ENCODE measurements at places on chromosomes 7 and 10.

DNA sequence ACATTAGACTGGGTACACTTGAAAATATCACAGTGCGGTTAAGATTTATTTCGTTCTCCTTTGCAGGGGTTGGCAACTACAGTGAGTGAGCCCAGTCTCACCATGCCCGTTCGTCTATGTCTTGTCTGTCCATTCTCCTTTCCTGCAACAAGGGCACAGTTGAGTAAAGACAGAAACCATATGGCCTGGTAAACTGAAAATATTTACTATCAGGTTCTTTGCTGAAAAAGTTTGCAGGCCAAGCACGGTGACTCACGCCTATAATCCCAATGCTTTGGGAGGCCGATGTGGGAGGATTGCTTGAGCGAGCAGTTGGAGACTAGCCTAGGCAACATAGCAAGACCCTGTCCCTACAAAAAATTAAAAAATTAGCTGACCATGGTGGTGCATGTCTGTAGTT, 11.4 kb upstream of the KCTD7 start:
- DNase-seq, result no peak

GRCh38 chr10:82089327-82089726, 214.3 kb downstream of the NRG3 start:
- DNase-seq, result no peak

DNA sequence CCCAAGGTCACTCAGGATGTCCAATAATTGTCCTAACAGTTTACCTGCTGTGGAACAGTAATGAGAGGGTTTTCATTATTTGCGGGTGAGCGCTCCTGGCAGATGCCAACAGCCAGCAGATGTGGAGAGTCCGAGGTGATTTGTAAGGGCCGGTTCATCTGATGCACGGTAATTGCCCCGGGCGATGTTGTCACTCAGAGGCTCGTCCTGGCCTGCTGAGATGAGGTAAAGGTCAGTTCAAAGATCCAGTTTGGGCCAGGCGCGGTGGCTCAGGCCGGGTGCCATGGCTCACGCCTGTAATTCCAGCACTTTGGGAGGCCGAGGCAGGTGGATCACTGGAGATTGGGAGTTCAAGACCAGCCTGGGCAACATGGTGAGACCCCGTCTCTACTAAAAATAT, 16.9 kb downstream of the LHPP start:
- no peak for DNase-seq

- DNase-seq, result no peak
Measured at GRCh38 chr7:34165927-34166550, 260.7 kb downstream of the BMPER start.

GRCh38 chr7:2566890-2567678, 8.3 kb downstream of the IQCE start:
- DNase-seq, result no peak

DNA sequence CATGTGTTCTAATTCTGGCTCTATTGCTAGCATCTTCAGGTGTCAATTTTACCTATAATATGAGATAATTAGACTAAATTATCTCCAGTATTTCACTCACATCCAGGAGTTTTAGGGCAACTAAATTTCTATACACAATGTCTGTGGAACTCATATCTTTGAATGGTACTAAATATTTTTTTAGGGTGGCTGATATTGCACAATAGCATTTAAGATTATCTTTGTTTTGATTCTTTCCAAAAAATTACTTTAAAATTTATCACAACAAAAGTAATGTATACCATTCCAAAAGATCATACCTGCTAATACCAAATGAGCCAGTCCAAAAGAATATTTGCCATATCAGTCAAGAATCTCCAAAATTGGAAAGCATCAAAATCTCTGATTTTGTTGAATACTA, 285.5 kb downstream of the SEMA3D start:
- DNase-seq, result no peak

- DNase-seq, result no peak
Measured at GRCh38 chr10:86365346-86366032, 1.1 kb downstream of the GRID1 start.

- DNase-seq, result no peak
Measured at GRCh38 chr10:64813391-64813790, 1292.2 kb downstream of the REEP3 start.

DNA sequence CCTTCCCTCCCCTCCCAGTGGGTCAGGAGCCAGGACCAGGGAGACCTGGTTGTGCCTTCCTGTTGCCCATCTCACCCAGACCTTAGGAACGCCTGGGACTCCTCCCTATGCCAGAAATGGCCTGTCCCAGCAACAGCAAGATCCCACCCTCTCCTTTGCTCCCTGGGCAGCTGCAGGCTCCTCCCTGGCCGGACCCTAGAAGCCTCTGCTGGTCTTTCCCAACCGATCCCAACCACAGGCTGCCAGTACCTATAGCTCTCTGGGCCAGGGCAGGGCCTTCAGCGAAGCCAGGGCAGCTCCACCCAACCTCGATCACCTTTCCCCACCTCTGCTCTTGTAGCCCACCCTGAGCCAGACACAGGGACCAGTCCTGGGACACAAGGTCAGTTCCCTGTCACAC, 21.9 kb downstream of the LDB3 start:
- no peak for DNase-seq

GRCh38 chr10:100401631-100402328, 54.7 kb downstream of the SCD start:
- DNase-seq, result no peak

- DNase-seq, result no peak
Measured at GRCh38 chr10:132590094-132590751, 52.6 kb downstream of the INPP5A start.

GRCh38 chr10:46229144-46229563, 57.6 kb upstream of the ANTXRL start:
- DNase-seq, result no peak

- DNase-seq, result no peak
Measured at GRCh38 chr10:22740180-22740579, 25.8 kb upstream of the PIP4K2A start.

DNA sequence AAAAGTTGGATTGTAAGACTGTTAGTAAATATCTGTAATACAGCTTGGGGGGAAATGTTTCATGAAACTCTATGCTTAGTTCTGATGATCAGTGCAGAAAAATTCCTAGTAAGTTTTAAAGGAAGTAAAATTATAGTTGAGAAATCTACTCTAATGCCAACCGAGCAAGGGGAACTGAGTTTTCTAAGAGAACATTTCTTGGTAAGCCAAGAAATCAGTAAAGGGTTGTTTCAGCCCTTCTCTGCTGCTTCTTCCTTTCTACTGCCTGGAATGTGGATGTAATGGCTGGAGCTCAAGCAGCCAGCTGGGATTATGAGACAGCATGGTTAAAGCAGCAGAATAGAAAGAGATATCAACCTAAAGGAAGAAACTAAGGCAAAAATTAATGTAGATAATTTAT, 15.9 kb upstream of the AKR1B1 start:
- no peak for DNase-seq

GRCh38 chr7:132584796-132585494, 8.7 kb upstream of the PLXNA4 start:
- DNase-seq, result no peak

DNA sequence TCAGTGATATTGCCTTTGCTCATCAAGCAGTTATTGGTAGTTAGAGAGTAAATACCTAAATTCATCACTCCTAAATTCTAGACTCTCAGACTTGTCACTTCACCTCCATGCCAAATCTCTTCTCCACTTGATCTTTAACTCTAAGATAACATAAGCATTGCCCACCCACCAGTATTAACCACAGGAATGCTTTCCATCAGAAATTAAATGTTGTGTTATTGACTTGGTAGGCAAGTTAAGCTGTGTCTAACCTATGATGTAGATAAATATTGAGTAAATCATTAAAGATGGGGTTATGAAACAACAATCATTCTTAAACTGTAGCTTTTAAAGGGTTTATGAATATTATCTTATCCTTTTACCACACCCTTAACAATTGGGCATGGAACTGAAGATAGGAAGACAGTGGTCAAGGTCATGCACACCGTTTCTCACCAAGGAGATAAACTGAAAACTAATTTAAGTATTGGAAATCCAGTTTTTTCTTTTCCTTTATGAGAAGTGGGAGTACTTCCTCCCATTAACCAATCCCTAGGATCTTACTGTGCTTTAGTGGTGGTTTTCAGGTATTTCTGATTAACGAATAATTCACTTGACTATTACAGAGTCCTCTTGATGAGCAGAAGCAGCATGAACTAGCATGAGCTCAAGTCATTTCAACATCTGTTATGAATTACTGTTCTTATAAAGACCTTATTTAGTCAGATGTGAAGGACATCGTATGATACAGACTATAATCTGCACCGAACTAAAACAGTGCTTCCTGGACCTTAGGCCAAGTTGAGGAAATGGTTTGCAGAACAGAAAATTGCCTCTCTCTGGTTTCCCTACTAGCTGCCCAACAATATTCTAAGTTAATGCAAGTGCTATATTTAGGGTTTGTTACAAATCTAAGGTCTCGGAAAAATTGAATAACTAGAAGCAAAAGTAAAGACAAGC, 142.0 kb downstream of the LCOR start:
- DNase-seq, result no peak

GRCh38 chr7:106060394-106060920, 51.7 kb downstream of the SYPL1 start:
- no peak for DNase-seq

DNA sequence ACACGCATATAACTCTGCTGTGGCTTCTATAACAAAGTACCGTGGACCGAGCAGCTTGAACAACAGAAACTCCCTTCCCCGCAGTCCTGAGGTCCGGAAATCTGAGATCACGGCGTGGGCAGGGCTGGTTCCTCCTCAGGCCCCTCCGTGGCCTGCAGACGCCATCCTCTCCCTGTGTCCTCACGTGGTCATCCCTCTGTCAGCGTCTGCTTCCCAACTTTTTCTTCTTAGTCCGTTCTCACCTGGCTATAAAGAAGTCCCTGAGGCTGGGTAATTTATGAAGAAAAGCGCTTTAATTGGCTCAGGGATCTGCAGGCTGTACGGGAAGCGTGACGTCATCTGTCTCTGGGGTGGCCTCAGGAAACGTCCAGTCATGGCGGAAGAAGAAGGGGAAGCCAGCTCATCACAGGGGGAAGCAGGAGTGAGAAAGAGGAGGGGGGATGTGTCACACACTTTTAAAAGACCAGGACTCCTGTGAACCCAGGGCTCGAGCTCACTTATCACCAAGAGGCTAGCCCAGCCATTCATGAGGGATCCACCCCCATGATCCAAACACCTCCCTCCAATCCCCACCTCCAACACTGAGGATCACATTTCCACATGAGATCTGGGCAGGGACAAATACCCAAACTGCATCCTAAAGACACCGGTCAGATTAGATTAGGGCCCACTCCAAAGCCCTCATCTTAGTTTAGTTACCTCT, 91.2 kb upstream of the INSIG1 start:
- no peak for DNase-seq

DNA sequence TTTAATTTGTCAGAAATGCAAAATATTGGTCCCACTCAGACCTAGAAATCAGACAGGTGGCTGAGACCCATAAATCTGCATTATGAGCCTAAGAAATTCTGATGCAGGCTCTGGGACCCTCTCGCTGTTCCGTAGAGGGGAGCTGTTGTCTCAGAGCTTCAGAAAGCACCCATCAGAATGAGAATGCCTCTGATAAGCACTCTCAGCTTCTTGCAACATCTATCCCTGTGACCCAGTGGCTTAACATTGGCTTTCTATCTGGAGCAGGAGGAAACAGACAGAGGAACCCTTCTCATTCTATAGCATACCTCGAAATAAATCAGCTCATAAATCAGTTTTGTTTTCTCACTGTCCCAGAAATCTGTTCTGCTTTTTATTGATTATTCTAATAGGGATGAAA, 184.6 kb upstream of the SP4 start:
- no peak for DNase-seq

DNA sequence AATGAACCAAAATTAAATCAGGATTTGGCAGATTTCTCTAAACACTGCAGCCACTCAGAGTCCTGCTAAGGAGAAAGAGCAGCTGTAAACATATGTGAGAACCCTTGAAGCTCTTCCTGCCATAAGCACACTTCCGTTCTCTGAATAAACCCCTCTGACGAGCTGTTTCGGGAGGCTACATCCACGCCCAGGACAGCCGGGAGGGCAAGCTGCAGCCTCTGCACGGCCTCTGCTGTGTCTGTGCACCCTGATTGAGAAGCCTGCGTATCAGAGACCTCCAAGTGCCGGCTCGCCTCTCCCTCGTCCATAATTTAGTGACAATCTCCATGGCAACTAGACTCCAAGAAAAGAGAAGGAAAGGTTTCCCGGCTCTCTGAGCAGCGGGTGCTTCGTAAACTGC, 114.4 kb downstream of the PTPRN2 start:
- no peak for DNase-seq

DNA sequence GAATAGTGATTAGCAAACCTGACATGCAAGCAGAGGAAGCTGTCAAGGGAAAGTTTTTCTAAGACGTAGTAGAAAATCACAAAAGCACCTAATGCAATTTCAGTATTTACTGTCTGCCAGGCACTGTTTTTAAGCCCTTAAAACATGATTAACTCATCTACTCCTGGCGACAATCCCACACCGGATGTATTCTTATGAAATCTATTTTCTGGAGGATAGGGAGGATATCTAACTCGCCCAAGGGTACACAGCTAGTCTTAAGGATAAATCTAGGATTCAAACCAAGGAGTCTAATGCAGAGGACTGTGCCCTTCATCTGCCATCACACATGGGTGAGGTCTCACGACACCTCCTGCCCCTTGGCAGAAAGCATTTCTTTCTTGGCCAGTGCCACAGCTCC, 47.8 kb upstream of the FIGNL1 start:
- no peak for DNase-seq

DNA sequence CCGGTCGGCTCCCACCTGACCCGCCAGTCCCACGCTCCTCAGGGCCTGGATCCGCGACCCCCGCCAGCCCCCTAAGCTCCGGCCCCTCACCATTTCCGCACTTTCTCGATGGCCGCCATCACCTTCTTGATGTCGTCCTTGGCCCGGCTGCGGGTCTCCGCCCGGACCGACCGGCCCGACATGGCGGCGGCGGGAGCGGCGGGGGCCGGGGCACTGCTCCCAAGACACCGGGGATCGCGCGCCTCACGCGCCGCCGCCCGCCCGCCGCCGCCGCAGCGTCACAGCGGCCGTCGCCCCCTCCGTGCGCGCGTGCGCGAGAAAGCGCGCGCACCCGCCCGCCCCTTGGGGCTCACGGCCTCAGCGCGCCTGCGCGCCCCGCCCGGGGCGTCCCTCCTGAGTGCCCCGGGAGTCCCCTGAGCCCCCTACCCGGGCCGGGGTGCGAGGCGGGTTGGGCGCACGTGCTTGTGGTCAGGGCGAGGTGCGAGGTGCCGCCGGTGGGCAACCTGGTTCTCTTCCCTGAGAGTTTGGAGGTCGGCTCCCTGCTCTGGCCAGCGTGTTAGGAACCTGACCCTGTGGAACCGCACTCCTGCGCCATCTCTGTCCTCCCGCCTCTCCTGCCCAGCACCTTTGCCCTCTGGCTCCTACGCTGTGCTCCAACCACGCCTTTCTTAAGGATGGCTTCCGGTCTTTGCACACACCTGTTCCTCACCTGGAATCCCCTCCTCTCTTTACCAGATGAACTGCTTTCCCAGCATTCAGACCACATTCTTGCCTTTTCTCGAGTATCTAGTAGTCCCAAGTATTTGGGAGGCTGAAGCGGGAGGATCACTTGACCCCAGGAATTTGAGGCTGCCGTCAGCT, at the start of gene BCL7B:
Gene BCL7B, minus strand, starts transcription at position 294 of the 861 bp plus-strand sequence. Its CDS starts 112 bp downstream, at position 182.
- peak; percentile 75 for DNase-seq
